Hematopoietic multipotent progenitor cell treated with erythropoietin and hydrocortisone succinate and interleukin-3 and kit ligand, for 8 days (in vitro differentiated cells): ENCODE measurements at places on chromosomes 6 and 20.

GRCh38 chr6:106609699-106610098, 19.6 kb downstream of the RTN4IP1 start:
- peak; percentile 23 for DNase-seq

- peak; percentile 84 for DNase-seq
Observed at GRCh38 chr6:24583463-24584381, 62.3 kb downstream of the KIAA0319 start.

GRCh38 chr6:24415753-24416152, 13.0 kb downstream of the MRS2 start:
- no peak for DNase-seq

DNA sequence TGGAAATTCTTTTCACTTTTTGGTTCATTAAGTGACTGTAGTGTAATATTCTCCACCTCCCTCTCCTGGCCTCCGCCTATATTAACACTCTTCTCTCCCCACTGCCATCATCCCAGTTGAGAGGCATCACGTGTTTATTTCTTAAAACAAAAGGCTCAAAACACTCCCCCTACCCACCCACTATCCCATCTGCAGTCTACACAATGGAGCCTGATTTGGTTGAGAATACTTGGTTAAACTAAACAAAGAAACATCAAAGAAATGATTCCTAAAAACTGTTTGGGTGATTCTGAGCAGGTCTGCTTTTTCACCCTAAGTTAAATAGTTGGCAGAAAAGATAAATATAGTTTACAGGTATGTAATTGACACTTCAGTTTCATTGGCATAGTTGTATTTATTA, 5.9 kb downstream of the TFAP2B start:
- no peak for DNase-seq

GRCh38 chr20:63267691-63268090, 4.9 kb upstream of the ARFGAP1 start:
- no peak for DNase-seq

DNA sequence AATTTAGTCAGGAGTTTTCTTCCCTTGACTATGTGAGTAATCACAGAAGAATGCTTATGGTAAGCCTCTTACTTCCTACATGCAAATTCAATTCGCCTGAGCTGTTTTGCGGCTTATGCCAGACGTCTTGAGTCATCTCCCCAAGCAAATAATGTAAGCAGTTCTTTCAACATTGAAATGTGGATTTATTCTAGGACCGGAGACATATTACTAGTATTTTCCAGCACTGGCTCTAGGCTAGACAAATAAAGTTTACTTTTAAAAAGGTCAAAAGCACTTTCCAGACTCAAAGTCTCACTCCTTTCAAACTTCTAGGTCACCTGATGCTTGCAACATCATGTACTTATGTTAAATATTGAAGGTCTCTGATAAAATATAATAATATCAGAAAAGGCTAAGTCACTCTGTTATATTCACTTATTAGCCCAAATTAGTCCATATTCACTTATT, 38.1 kb upstream of the NOX3 start:
- DNase-seq, result no peak
